ENCODE measurements at places on chromosomes 1 and 21.

DNA sequence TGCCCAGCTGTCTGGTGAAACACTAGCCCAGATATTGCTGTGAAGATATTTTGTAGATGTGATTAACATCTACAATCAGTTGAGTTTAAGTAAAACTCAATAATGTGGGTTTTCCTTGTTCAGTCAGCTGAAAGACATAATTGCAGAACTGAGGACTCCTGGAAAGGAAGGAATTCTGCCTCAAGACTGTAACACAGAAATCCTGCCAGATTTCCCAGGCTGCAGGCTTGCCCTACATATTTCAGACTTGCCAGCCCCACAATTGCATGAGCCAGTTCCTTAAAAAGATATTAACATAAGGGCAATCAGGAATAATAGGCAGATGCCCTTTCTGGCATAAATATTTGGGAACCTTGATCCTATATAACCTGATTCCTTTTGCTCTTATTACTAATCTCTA, 14.2 kb upstream of the NIBAN1 start:
- DNase-seq, result no peak

GRCh38 chr1:31672986-31673385, 28.3 kb upstream of the PEF1 start:
- DNase-seq, result no peak

GRCh38 chr1:10754568-10755329, 41.7 kb downstream of the CASZ1 start:
- DNase-seq, result no peak

DNA sequence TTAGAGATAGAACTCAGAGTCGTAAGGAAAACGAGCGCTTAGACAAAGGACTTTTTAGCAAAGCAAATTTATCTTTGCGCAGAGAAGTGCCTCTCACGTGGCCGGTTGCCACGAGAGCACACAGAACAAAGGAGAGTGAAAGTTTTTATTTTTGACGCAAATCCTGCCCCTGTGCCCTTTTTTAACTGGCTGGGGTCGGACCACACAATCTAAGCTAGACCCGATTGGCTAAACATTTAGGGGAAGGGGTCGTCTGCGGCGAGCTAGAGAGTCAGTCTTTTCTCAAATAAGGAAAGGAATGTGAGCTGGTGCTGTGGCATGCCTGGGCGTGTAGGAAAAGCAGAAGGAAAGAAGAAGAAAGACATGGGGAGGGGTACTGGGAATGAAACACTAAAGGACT, 2.4 kb downstream of the KRTAP10-2 start:
- DNase-seq, result no peak

- no peak for DNase-seq
These were observed 299.7 kb upstream of the KAZN start for GRCh38 chr1:14298806-14299205.

GRCh38 chr1:220274251-220274855, 2.1 kb upstream of the RAB3GAP2 start:
- DNase-seq, result no peak

DNA sequence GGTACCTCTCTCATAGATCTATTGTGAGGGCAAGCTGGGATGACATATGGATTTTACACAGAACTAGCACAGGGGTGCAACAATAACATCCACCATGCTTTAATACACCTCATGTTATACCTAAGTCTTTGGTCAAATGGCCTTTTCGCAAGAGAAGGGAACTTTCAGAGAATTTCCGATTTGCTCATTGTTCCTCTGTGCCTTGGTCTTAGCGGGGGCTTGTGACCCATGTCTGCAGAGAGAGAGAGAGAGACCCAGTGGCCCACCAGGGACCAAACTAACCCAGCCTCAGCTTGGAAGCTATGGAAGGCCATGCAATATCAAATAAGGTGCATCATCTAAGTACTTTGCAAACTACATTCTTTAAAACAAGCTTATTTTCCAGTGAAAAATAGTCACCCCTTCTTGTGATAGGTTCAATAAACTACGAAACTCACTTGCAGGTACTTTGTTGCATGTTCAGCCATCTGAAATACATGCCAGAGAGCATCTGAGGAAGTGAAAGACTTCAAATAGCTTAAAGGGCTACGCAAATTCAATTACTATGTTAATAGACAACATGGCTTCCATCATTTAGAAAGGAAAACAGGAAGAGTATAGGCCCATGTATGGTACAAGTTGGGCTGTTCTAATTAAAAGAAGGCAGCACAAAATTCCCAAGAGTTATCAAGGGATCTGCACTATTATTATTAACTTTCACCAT, 100.7 kb downstream of the KCNN3 start:
- no peak for DNase-seq

DNA sequence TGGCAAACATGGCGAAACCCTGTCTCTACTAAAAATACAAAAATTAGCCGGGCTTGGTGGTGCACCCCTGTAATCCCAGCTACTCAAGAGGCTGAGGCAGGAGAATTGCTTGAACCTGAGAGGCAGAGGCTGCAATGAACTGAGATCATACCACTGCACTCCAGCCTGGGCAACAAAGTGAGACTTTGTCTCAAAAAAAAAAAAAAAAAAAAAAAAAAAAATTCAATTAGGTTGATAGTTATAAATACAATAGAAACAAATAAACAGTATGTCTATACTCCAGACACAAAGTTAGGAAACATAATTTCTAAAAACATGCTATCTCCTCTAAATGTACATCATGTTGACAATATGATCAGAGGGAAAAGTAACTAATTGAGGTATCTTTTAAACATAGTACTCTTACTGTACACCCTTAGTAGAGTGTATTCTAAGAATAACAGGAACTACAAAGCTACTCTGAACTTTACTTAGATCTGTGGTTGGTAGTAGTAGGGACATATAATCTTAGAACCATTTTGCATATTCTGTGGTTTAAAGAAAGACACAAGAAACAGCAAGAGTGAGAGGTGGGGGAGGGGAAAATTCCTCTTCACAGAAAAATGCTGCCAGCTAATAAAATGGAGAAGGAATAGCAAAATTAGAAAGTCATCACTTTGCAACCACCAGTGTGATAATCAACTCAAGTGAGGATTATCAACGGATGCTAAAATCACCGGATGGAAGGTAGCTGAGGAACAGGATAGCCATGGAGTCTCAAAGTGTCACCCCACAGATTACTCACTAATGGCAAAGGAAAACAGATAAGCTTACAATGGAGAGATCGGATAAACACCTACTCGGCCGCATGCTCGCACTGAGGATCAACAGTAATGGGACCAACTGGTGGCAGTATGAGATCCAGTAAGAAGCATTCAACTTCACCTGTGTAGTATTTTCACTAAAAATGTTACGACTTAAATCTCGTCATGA, 35.0 kb downstream of the MTOR start:
- DNase-seq, result no peak

DNA sequence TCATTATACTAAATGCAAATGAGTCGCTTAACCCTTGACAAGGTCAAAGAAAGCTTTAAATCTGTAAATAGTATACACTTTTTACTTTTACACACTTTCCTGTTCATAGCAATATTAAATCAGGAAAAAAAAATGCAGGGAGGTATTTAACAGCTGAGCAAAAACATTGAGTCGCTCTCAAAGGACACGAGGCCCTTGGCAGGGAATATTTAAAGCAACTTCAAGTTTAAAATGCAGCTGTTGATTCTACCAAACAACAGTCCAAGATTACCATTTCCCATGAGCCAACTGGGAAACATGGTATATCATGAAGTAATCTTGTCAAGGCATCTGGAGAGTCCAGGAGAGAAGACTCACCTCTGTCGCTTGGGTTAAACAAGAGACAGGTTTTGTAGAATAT, 62.7 kb downstream of the CAPN2 start:
- DNase-seq, result no peak

DNA sequence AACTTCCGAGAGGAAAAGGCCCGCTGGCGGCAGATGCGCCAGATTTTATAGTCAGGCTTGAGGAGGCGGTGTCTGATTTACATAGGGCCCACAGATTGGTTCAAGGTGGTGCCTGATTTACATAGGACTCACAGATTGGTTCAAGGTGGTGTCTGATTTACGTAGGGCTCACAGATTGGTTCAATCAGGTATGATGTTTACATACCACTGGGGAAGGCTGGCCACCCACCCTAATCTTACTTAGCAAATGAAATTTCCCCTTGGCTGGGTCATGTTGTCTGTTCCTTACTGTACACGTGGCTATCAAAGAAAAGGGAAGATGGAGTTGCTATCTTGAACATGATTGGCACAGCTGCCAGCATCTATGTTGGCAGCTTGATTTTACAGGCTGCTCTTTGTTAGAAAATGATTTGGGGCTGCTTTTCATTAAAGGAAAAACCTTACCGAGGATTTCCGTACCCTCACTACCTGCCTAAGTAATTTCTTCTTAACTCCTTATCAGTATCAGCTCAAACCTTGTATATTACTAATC, 96.3 kb downstream of the SETD4 start:
- no peak for DNase-seq

GRCh38 chr1:101174722-101175121, 62.1 kb upstream of the S1PR1 start:
- no peak for DNase-seq

GRCh38 chr1:81834921-81835698, 34.4 kb downstream of the ADGRL2 start:
- no peak for DNase-seq

- DNase-seq, result no peak
These were observed 49.2 kb downstream of the RALGPS2 start for GRCh38 chr1:178774263-178774662.

GRCh38 chr1:211703812-211704537, 28.6 kb upstream of the NEK2 start:
- DNase-seq, result no peak

DNA sequence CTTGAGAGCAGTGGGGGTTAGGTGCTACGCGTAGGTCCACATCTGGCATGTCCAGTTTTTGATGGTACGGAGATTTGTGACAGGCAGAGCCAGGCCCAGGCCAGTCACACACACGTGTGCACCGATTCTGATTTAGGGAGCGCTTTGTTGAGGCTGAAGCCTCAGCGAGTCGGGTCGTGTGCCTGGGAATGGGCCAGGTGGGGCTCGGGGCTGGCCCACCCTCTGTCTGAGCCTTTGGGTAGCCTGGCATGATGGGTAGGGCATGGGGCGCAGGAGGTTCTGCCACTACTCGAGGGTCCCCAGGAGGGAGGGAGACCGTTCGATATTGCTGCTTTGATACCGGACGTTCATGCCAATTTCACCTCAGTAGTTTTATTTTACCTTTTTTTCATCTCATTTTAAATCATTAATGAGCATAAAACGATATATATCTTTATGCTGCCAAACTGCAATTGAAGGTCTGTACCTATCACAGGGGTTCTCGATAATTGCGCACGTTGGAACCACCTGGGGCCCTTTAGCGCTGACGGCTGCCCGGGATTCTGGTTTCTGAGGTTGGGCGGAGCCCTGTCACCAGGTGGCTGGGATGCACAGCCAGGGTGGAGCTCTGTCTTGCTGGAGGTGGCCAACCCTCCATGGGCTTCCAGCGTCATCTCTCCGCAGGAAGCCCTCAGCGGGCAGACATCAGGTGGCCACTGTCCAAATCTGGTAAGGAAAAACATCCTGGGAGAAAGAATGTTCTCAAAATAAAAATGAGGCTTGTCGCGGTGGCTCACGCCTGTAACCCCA, 71.9 kb downstream of the SCCPDH start:
- DNase-seq, result no peak

GRCh38 chr1:107076841-107077240, 20.4 kb downstream of the PRMT6 start:
- DNase-seq, result no peak

GRCh38 chr1:113683384-113684152, 75.7 kb downstream of the PHTF1 start:
- DNase-seq, result no peak

DNA sequence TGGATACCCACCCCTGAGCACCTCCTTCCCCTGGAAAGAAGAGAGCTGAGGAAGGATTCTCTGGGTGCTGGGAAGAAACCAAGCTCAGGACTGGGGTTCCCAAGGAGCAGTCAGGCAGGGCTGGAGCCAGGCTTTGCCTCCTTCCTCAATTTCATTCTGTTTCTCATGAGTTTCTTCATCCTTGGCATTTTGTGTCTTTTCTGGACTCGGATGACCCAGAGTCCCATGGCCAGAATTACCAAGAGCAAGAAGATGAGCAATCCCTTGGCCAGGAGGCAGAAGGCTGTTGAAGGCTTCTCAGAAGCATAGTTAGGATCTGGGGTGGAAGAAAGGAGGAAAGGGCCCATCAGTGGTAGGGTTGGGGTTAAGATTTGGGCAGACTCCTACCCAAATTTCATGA, 2.5 kb downstream of the SLAMF9 start:
- DNase-seq, result no peak

GRCh38 chr21:38264571-38264970, 7.8 kb downstream of the KCNJ15 start:
- DNase-seq, result no peak

DNA sequence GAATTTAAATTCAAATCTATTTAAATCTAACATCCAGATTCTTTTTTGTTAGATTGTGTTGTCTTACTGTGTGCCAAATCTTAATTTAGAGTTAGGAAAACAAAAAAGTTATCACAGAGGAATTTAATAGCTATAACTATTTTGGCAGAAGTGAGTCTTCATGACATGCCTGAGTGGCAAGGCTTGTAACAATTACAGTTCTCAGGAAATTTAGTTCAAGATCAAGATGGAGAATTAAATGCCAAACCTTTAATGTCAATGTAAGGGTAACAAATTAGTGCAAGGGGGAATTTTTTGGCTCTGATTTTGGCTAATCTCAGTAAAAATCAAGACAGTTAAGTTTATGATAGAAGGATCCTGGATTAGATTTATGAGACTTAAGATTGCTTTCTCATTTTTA, 58.4 kb downstream of the GDAP2 start:
- DNase-seq, result no peak

- DNase-seq, result no peak
These were observed 60.3 kb downstream of the SLX9 start for GRCh38 chr21:44999972-45000636.

DNA sequence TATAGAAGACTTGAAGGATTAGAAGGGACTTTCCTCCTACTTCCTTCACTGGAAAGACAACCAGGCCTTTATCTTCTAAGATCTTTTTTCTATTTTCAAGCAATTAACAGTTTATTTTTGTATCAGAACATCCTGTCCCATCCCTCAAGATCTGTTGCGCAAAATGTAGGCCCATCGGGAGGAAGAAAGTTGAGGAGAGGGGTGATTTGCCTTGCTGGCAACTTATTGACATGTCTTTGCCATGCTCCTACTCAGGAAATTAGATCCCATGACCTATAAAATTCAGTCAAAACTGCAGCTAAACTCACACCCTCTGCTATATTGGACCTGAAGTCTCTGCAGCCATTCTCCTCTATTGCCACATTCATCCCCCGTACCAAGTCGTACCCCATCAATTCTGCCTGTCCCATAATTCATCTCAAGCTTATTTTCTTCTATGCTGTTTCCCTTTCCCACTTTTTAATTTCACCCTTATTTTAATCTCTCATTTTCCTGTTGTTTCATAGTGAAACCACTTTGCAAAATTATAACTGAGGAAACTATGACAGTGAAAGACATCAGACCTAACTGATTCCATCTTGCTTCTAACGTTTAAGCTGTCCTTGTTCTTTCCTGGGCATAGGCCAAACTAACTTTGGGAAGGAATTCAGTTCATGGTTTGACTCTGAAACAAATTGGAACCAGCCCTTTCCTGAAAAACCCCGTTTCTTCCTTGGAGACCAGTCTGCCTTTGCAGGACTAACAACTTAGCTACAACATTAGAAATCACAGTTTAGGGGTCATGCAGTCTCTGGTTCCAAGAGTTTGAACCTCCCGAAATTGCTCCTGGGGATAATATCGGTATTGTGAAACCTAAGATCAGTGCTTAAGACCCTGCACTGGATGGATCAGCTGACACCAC, 195.7 kb upstream of the PTBP2 start:
- no peak for DNase-seq

Data from stimulated activated CD4-positive, alpha-beta T cell treated with anti-CD3 and anti-CD28 coated beads, Interleukin-12 subunit alpha, Interleukin-12 subunit beta, amount 100 ng/mL, for 48 hours (primary cell).